ENCODE measurements at places on chromosomes 6 and 20.

- no peak for DNase-seq
Measured at GRCh38 chr20:57395111-57395966, 4.1 kb downstream of the RBM38 start.

DNA sequence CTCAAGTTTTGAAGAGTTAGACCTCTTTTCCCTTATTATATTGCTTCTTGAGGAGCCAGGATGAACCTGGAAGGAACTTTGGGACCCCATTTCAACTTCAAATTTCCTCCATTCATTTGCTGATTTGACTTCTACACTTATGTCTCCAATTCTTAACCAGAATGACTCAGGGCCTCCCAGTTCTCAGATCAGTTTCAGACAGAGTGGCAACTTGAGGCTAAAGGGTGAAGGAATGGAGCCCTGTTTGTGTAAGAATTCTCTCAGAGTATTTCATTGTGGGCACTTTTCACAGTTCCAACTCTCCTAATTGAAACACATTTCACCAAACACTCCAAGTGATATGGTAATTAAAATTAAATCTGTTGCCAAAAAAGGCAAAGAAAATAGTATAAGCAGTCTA is 109.0 kb upstream of the FLRT3 start:
- DNase-seq: no peak

GRCh38 chr6:168050881-168051586 is 28.0 kb downstream of the FRMD1 start:
- no peak for DNase-seq

GRCh38 chr6:30207619-30208295 is 5.4 kb downstream of the TRIM26 start:
- no peak for DNase-seq

GRCh38 chr20:58967652-58968429 is 13.2 kb upstream of the NELFCD start:
- no peak for DNase-seq

DNA sequence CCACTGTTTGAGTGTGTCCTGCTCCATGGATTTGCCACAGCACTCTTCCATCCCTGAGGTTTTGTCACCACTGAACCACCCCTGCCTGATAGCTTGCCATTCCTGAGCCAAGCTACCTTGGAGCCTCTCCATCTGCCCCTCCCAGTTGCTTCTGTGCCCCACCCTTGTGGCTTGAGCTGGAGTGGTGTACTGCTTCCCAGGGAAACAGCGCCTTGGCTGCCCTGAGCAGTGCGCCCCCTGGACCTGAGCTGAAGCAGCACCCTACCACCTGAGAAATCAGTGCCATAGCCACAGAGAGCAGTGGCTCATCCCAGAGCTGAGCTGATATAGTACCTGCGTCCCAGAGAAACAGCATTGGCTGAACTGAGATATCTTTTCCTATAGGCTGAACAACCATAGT is 40.3 kb downstream of the IL22RA2 start:
- DNase-seq: no peak

- DNase-seq: no peak
Measured at GRCh38 chr6:106832766-106833510, 141.6 kb downstream of the CD24 start.

- DNase-seq: no peak
Measured at GRCh38 chr6:123830120-123830519, 26.5 kb downstream of the NKAIN2 start.

- DNase-seq: peak; percentile 52
Measured at GRCh38 chr20:38665094-38665493, 59.2 kb upstream of the SLC32A1 start.

DNA sequence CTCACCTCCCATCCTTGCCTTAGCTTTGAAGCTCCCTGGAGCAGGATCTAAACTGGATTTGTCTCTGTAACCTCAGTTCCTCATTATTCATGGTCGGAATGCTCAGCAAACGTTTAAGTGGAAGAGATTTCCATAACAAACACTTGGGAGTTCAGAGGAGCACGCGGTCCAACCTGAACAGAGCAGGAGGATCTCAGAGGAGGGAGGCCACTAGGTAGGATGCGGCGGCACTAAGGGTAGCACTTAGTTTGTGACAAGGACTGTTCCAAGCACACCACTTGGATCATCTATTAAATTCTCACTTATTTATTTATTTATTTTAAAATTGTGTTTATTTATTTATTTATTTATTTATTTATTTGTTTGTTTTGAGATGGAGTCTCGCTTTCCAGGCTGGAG is 13.3 kb upstream of the CCN5 start:
- no peak for DNase-seq

GRCh38 chr6:147201885-147202515 is 2.2 kb upstream of the STXBP5 start:
- peak; percentile 42 for DNase-seq

DNA sequence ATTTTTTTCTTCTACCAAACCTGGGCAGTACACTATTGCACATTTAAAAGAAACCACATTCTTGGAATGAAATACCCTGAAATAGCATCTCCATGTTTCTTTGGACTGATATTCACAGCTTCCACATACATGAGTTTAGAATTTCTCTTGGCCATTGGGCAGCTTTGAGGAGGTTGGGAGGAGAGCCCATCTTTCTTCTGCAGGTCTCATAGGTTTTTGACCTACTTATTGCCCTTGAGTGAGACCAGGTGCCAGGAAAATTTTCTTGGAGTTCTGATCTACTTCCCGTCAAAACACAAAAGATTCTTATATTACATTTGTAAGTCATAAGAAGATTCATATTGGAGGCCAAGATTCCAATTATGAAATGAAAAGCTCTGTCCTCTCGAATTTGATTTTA is 212.0 kb downstream of the IBTK start:
- no peak for DNase-seq

DNA sequence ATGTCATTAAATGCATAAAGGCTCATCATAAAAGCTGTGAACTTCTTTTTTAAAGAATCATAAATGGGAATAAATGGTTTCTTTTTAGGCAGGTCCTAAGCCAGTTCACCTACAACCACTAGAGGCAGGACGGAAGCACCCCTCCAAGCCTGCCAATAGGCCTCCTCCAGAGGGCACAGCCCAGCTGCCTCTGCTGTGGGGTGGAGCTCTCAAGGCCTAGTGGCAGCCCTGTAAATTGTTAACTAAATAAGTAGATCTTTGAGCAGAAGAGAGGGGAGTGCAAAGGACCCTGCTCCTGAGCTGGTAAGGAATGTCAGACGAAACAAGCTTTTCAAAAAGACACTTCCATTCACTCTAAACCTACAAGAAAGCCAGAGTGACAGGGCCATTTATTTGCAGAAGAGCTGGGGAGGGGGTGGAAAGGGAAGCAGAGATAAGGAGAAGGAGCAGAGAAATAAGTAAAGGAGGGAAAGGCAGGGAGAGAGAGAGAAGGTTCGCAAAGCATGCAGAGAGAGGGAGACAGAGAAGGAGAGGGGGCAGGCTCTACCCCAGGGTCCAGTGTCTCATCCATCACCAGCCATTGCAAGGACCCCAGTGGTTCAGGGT is 18.0 kb upstream of the MAFB start:
- no peak for DNase-seq

- DNase-seq: peak; percentile 43
Measured at GRCh38 chr6:149060985-149061760, 256.3 kb upstream of the TAB2 start.

DNA sequence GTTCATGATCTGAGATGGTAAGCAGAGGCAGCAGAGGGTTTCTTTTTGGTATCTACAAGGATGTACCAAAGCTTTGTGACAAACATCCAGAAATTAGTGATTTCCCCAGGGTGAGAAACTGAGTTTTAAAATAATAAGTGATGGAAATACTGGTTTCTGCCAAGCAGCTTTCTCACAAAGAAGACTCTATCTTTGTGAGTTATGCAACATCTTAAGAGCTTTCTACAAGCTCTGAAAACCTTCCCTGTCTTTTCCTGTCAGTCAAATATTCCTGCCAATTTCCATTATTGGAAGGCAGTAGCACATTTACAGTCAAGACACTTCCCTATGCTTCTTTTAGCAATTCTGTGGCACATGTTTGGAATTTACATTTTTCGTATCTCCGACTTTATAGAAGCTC is 264.7 kb upstream of the SPTLC3 start:
- no peak for DNase-seq

GRCh38 chr20:4366076-4366475 is 350.7 kb upstream of the RNF24 start:
- no peak for DNase-seq

- DNase-seq: no peak
Measured at GRCh38 chr6:165618241-165618640, 44.8 kb downstream of the PDE10A start.

- no peak for DNase-seq
Measured at GRCh38 chr6:110628330-110628729, 151.9 kb upstream of the SLC22A16 start.

DNA sequence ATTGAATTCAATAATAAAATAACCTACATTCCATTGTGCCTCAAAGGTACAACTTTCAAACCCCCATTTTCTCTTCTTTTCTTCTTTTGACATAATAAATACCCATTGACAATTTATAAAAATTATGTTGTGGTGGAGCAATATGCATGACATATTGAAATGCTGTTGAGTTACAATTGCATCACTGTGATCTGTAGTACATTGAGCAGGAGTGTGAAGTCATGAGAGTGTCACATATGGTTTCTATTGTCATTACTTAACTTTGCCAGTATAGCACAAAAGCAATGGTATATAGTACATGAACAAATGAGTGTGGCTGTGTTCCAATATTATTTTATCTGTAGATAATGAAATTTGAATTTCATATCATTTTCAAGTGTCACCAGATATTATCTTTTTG is 441.3 kb downstream of the GJA1 start:
- no peak for DNase-seq

- DNase-seq: no peak
Measured at GRCh38 chr6:159094444-159095252, 49.9 kb upstream of the TAGAP start.

DNA sequence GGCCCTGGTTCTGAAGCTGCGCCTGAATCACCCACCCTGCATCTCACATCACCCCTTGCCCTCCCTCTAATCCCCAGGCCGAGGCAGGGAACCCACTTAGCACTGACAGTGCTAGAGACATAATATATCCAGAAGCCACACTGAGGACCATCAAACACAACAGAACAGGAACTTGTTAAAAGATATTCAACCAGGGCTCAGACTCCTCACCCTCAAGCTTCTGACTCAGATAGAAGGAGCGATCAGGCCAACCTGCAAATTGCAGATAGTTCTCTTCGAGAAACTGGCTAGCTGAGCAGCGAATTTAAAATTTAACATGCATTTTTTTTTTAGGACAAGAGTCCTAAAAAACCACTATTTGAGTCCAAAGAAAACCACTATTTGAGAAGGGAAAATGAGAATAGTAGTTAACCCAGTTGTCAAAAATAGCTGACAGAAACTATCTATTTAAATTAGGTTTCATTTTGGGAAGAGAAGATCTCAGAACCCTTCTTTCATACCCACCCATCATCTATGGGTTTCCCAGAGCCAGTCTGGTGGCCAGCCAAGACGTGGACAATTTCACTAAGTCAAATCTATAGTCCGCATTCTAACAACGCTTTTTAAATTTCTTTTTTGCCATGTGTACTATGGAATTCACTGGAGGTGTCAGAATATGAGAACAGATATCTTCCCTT is 95.6 kb downstream of the OPRM1 start:
- no peak for DNase-seq

DNA sequence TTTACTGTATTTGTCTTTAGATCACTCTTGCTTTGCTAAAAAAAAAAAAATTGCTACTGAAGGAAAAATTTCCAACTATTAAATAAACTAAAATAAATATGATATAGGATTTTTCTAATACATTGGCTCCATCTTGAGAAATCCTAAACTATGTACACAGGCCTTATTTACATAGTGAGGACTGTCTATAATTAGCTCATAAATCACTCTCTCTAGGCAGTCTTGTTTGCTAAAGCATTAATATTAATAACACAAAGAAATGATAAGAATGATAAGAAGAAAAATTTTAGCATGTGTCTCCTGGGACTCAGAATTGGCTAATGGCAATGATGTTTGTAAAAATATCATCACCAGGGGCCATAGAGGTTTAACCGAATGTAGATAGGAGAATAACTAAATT is 13.3 kb upstream of the CRYBG1 start:
- no peak for DNase-seq

DNA sequence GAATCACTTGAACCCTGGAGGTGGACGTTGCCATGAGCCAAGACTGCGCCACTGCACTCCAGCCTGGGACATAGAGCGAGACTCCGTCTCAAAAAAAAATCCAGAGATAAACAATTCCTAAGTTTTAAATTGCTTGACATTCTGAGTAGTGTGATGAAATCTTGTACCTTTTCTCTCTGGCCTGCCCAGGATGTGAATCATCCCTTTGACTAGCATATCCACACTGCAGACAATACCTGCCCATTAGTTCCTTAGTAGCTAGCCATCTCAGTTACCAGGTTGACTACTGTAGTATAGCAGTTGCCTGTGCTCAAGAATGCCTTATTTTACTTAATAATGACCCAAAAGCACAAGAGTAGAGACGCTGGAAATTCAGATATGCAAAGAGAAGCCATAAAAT is 2.8 kb downstream of the ZFP57 start:
- DNase-seq: no peak

Data from SK-N-SH (cell line).